ENCODE measurements at places on chromosomes 2 and 18. TPM values are rescaled to one million over a fixed set of nuclear protein-coding genes. Genes with fewer than 3 reads are reported as not detected.

DNA sequence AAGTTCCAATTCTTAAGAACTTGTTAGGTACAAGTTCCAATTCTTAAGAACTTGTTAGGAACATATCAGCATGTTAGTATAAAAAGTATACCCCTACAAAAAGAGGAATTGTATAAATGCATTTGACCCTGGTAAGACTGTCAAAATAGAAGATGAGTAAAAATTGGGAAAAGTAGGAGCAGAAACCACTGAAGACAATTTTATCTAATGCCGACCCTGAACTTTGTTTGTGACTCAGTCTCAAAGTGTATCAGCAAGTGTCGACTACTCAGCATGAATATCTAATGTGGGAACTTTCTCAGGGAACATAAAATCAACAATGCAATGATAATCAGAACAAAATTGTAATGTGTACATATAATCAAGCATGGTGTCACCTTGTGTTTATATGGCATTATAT lies 583 bp upstream of the CD226 start:
- DNase-seq, result no peak

DNPEP gene
- 66.4 TPM for polyA plus RNA-seq

CTAGE1 gene
- not detected for polyA plus RNA-seq

CHRND gene
- polyA plus RNA-seq, result 0.71 TPM
